ENCODE measurements at places on chromosomes 2 and 18.
A peak's percentile ranks its signal among the peaks of the same experiment; 100 is the strongest.

- H3K27me3 ChIP-seq, result no peaks in the 10 kb centered on the region
- no peaks in the 10 kb centered on the region for H3K4me1 ChIP-seq
- H3K36me3 ChIP-seq, result no peaks in the 10 kb centered on the region
- DNase-seq, result no peak
- no peak overlapping the region for H3K4me3 ChIP-seq
- no peak overlapping the region for H3K27ac ChIP-seq
These were observed 22.6 kb upstream of the PROKR1 start for GRCh38 chr2:68620772-68621171.

DNA sequence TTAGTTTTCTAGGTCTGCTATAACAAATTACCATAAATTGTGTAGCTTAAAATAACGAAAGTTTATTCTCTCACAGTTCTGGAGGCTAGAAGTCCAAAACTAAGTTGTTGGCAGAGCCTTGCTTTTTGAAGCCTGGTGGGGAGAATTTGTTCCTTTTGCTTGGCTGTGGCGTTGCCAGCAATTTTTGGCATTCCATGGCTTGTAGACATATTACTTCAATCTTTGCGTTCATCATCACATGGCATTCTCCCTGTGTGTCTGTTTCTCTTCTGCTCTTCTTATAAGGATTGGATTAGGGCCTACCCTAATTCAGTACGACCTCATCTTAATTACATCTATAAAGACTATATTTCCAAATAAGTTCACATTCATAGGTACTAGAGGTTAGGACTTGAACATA lies 217.7 kb downstream of the MBD5 start:
- peaks cover 51% of the 10 kb centered on the region for H3K36me3 ChIP-seq
- H3K4me1 ChIP-seq, result no peaks in the 10 kb centered on the region
- H3K27ac ChIP-seq, result no peak overlapping the region
- no peak for DNase-seq
- H3K27me3 ChIP-seq, result no peaks in the 10 kb centered on the region

DNA sequence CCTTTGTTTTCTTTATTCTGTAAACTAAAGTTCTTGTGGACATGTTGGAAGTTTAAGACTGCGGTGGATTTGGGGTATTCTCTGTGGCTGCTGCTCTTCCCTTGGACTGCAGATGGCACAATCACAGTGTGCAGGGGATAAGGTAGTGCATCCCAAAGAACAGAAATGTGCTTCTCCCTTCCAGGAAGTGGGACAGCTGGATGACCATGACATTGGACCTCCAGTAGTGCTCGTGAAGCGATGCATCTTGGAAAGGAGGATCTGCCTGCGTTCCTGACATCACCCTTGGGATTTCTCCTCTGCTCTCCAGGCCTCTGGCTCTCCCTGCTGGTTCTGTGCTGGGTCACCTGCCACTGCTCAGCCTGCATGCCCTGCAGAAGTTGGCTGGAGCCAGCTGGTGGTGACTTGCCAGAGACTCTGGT lies 109.9 kb downstream of the SLC4A3 start:
- no peak overlapping the region for H3K27ac ChIP-seq
- no peak for DNase-seq
- H3K4me3 ChIP-seq, result no peak overlapping the region

- no peak overlapping the region for H3K4me3 ChIP-seq
- H3K36me3 ChIP-seq, result no peaks in the 10 kb centered on the region
- H3K27me3 ChIP-seq, result no peaks in the 10 kb centered on the region
- no peak overlapping the region for H3K27ac ChIP-seq
- peaks cover 16% of the 10 kb centered on the region for H3K4me1 ChIP-seq
- DNase-seq, result no peak
These were observed 168.7 kb downstream of the TCF4 start for GRCh38 chr18:55419132-55419946.

DNA sequence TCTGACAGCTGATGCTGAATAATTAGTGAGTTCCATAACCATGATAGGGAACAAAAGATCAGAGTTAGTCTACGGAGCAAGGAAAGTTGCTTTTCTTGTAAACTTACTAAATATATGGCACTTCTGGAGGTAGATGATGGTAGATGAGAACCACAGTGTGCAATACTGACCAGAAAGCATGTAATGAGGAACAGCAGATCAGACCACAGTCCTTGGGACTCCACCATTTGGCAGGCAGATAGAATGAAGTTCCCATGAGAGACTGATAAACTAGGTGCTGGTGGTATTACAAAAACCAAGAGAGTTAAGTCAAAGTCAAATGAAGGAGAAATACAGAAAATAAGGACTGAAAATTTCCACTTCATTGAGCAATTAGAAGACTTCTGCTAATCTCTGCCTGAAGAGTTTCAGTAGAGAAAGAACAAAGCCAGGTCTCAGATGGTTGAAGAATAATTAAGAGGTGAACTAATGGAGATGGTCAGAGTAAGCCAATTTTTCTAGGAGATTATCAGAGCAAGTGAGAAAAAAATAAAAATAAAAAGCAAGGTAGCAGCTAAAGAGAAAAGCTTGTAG lies 10.4 kb downstream of the CERKL start:
- H3K27me3 ChIP-seq, result peaks cover 9% of the 10 kb centered on the region
- no peaks in the 10 kb centered on the region for H3K4me1 ChIP-seq
- H3K36me3 ChIP-seq, result no peaks in the 10 kb centered on the region
- H3K4me3 ChIP-seq, result no peak overlapping the region

DNA sequence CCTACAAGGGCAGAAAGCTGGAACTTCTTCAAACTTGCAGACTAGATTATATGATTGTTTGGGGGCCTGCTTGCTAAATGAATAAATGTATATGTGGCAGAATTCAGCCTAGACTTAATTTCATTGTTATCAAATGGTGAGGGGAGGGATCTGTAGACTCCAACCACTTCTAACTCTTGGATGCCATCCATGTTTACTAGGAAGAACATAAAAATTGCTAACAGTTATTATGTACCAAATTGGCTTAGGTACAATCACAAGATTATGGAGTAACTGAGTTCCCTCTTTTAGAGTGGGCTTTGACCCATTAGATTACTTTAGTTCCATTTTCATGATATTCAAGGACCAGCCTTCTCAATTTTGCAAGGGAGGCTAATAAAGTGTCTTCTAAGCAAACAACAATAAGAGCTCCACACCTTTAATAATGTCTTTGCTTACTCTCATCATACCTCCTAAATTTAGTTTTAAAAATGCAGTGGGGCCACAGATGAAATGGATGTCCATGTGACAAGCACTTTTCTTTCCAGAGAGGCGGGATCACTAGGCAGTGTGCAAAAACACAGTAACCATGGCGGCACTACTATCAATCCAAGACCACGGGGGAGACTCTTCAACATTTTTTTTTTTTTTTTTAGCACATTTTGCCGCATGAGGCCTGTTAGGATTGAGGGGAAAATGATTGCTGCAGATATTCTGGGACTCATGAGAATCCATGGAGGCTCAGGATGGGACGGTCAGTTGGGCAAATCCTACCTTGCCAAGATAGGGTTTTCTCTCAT lies 217.6 kb upstream of the SPRED2 start:
- peaks cover 82% of the 10 kb centered on the region for H3K27me3 ChIP-seq
- no peaks in the 10 kb centered on the region for H3K36me3 ChIP-seq
- no peak overlapping the region for H3K27ac ChIP-seq
- H3K4me1 ChIP-seq, result peaks cover 23% of the 10 kb centered on the region
- H3K4me3 ChIP-seq, result no peak overlapping the region
- DNase-seq, result no peak

DNA sequence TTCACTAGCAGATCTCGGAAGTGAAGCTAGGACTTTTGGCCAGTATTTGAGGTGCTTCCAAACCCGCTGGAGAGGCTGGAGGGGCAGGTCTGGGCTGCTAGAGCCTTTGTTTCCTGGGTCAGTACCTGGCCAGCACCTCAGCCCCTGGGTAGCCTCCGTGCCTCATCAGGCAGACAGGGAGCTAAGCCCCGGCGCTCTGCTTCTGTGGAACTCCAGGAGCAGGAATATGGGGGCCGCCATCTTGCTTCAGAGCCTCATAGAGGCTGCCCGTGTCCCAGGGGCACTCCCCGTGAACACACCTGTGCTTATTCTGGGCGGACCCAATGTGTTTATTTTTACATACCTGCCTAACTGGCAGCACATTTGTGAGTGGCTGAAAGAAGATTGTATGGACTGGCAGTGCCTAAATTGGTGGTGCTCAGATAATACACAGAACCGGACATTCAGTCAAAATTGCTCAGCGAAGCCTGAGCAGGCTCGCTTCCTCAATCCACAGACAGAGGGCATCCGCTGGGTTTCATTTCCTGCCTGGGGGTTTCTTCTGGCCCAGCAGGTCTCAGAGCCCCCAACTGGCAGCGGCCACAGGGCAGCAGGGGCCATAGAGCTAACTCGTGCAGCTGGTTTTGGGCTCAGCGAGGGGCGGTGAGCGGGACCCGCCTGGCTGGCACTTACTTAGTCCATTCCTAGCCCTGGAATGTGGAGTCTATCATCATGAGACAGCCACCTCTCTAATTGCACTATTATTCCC lies 176.8 kb upstream of the ALKAL2 start:
- no peak overlapping the region for H3K4me3 ChIP-seq
- no peak for DNase-seq
- no peaks in the 10 kb centered on the region for H3K36me3 ChIP-seq
- no peak overlapping the region for H3K27ac ChIP-seq
- H3K4me1 ChIP-seq, result no peaks in the 10 kb centered on the region

DNA sequence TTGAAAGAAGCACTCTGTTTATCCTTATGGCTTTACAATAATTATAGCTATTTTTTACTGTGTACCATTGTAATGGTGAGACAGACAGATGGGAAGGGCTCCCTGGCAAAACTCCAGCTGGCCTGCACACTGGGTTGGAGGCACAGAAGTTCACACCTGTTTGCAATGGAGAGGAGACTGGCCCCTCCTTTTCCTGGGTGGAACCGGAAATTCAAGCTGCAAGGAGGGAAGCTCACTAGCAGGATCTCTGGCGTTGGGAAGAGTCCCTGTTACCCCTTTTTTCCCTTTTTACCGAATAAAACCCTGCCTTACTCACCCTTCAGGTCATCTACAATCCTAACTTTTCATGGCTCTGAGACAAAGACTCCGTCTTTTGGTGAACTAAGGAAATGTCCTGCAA lies 100.3 kb upstream of the TFPI start:
- no peaks in the 10 kb centered on the region for H3K4me1 ChIP-seq
- peaks cover 5% of the 10 kb centered on the region for H3K27me3 ChIP-seq
- no peak overlapping the region for H3K27ac ChIP-seq
- DNase-seq, result no peak
- H3K4me3 ChIP-seq, result no peak overlapping the region

- H3K27me3 ChIP-seq, result peaks cover 35% of the 10 kb centered on the region
- peak overlapping the region; percentile 37 for H3K27ac ChIP-seq
- no peak for DNase-seq
- H3K4me1 ChIP-seq, result no peaks in the 10 kb centered on the region
- no peak overlapping the region for H3K4me3 ChIP-seq
- no peaks in the 10 kb centered on the region for H3K36me3 ChIP-seq
These were observed 56.1 kb downstream of the CIB4 start for GRCh38 chr2:26585100-26585499.

DNA sequence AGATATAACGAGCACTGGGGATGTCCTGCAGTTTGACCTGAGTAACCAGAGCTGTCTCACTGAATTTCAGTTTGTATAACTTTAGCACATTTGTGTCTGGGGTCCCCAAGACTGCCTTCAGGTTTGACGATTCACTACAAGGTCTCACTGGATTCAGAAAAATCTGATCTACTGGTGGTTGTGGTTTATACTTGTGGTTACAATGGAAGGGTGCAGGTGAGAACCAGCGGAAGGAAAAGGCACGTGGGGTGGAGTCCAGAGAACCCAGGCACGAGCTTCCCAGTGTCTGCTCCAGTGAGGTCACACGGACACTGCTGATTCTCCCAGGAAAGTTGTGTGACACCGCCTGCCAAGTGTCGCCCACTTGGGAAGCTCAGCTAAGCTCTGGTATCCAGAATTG lies 126.0 kb downstream of the ZNF236 start:
- no peaks in the 10 kb centered on the region for H3K4me1 ChIP-seq
- no peak for DNase-seq
- H3K27ac ChIP-seq, result no peak overlapping the region
- H3K27me3 ChIP-seq, result no peaks in the 10 kb centered on the region

- H3K4me1 ChIP-seq, result no peaks in the 10 kb centered on the region
- H3K27me3 ChIP-seq, result no peaks in the 10 kb centered on the region
- no peak overlapping the region for H3K4me3 ChIP-seq
- H3K27ac ChIP-seq, result no peak overlapping the region
- H3K36me3 ChIP-seq, result peaks cover 7% of the 10 kb centered on the region
- DNase-seq, result no peak
These were observed 47.0 kb downstream of the REV1 start for GRCh38 chr2:99442837-99443236.

DNA sequence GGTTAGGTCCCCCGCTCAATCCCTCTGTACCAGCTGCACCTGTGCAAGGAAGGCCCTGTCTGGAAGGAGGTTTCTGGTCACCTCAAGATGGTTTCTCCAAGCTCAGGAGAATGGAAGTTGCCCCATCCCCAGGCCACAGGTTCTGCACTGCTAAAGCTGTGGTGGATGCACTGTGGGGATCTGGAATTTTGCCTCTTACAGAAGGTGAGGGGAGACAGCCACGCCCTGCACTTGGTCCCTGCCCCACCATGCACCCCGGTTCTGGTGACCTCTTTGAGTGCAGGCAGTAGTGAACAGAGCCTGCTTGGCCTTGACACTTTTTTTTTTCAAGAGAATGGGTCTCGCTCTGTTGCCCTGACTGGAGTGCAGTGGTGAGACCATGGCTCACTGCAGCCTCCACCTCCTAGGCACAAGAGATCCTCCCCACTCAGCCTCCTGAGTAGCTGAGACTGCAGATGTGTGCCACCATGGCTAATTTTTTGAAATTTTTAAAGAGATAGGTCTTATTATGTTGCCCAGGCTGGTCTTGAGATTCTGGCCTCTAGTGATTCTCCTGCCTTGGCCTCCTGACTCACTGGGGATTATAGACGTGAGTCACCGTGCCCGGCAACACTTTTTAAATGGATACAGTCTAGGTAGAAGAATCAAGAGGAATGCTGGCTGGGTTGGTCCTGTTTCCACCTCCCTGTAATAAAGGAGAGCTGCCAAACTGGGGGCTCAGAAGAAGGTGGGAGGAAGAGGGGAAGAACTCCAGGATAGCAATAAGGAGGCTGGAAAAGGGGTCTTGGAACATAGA lies 5.8 kb upstream of the NT5DC4 start:
- H3K36me3 ChIP-seq, result no peaks in the 10 kb centered on the region
- no peak for DNase-seq
- H3K27me3 ChIP-seq, result peaks cover 25% of the 10 kb centered on the region

DNA sequence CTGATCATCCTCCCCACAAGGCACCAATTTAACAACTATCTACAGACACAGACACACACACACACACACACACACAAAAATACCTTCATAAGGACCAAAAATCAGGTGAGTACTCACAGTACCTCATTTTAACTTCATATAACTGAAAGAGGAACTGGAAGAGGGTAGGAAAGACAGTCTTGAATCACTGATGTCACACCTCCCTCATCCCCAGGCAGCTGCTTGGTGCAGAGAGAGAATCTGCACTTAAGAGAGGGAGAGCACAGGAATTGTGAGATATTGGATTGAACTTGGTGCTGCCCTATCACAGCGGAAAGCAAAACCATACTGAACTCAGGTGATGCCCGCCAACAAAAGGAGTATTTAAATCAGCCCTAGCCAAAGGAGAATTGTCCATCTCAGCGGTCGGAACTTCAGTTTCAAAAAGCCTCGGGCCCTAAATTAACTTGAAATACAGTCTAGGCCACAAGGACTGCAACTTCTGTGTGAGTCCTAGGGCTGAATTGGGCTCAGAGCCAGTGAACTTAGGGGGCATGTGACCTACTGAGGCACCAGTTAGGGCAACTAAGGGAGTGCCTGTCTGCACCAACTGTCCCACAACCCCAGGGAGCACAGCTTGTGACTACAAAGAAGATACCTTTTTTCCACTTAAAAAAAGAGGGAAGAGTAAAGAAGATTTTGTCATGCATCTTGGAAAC lies 211.1 kb downstream of the LRATD1 start:
- no peaks in the 10 kb centered on the region for H3K27me3 ChIP-seq
- peaks cover 1% of the 10 kb centered on the region for H3K4me1 ChIP-seq
- peaks cover 11% of the 10 kb centered on the region for H3K36me3 ChIP-seq
- no peak overlapping the region for H3K4me3 ChIP-seq
- no peak for DNase-seq
- no peak overlapping the region for H3K27ac ChIP-seq

Data from progenitor cell of endocrine pancreas (in vitro differentiated cells).